Forelimb muscle (tissue), 1 donor: ENCODE measurements at places on chromosomes 13 and 19.

DNA sequence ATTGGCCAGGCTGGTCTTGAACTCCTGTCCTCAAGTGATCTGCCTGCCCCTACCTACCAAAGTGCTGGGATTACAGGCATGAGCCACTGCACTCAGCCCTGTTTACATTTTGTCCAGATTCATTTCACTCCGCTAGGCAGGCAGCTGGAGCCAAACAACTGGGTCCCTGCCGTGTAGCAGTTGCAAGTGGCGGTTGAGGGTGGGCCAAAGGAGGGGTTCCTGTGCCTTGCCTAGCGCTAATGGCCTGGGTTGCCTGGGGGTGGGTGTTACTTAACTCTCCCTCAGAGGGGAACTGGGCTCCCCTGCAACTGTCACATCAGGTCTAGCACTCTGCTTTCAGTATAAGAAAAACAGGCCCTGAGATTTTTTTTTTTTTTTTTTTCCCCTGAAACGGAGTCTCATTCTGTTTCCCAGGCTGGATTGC, 7.4 kb downstream of the ACP5 start:
- DNase-seq: no peak

GRCh38 chr13:101869553-101869952, 417.1 kb downstream of the ITGBL1 start:
- DNase-seq: no peak

GRCh38 chr13:50529154-50529882, 314.2 kb downstream of the DLEU7 start:
- no peak for DNase-seq

DNA sequence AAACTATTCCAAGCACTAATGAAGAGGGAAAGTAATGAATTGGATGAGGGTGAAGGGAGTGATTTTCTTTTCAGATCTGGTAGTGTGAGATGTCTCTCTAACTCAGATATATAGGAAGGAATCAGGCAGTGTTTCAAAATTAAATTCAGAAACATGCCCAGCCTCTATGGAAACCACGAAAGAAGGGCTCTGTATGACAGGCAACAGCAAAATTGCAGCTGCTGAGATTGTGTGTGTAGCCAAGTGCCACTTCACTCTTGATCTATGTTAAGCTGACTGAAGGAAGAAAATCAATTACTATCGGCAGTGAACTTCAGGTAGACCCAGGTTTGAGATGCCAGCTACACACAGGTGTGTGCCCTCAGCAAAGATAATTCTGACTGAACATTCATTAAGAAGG, 387.4 kb downstream of the PCDH9 start:
- DNase-seq: no peak

GRCh38 chr13:113832205-113832604, 31.7 kb downstream of the GAS6 start:
- no peak for DNase-seq

DNA sequence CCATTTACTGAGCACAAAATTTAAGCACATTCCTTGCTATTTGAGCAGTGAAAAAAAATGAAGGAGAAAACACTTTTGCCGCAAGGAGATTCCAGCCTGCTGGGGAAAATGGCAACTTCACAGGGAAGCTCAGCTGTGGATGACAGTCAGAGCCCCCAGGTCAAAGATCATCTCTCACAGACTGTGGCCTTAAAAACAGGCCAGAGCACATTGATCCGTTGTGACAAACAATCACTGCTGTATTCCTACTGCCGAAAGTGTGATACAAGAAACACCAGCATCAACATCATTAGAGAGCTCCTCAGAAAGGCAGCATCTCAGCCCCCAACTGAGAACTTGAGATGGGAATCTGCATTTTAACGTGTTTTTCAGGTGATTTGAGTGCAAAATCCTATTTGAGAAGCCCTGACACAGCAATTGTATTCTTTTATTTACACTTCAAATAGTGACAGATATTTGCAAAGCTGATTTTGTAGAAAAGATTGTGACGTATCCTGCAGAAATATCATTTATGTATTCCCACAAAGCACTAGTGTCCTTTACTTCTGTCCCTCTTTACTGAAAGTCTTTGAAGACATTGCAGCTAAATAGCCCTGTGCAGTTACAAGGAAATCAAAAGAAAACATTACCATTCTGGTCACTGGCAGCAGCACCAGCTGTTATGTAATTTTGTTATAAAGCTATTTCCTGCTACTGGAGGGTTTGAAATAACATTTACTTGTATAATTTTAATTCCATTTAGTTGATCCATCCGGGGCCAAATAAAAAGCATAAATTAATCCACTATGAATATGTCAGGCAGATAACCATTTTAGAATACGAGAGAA, 652.0 kb downstream of the LIG4 start:
- no peak for DNase-seq

- DNase-seq: no peak
Measured at GRCh38 chr19:47283405-47284059, 8.8 kb downstream of the INAFM1 start.

DNA sequence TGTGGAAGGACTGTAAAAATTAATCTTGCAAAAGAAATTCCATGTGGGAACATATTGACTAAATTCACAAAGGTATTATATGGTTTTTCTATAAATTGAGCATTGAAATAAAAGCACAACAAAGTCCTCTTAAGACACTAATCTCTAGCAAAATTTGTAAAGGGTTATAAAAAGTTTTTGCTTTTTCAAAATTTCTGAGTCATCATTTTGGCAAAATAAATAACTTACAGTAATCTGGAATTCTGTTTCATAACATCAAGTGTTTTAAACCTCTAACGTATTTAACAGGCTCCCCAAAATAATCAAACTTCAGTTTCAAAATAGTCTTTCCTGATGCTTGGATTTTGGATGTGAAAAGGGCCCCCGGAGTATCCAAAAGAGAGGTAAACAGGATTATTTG, 26.0 kb downstream of the MED4 start:
- DNase-seq: no peak
